ENCODE measurements at places on chromosomes 3 and 15.
A peak's percentile ranks its signal among the peaks of the same experiment; 100 is the strongest.

DNA sequence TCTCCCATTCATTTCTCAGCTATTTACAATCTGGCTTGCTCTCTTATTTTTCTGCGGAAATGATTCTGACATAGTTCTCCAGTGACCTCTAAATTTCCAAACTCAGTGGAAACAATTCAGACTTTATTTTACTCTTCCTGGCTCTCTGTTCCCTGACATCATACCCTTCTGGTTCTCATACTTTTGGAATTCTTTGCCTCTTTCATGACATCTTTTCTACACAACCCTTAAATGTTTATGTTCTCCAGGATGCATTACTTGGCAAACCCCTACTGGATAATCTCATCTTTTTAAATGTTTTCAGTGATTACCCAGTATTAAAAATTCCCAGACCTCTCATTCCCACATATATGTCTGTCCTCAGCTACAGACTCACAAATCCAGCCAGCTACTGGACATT, 23.9 kb upstream of the PLSCR4 start:
- DNase-seq, result no peak

GRCh38 chr15:63288778-63289378, 11.5 kb downstream of the APH1B start:
- no peak for DNase-seq

GRCh38 chr3:111747490-111747889, 111.6 kb upstream of the PHLDB2 start:
- no peak for DNase-seq

DNA sequence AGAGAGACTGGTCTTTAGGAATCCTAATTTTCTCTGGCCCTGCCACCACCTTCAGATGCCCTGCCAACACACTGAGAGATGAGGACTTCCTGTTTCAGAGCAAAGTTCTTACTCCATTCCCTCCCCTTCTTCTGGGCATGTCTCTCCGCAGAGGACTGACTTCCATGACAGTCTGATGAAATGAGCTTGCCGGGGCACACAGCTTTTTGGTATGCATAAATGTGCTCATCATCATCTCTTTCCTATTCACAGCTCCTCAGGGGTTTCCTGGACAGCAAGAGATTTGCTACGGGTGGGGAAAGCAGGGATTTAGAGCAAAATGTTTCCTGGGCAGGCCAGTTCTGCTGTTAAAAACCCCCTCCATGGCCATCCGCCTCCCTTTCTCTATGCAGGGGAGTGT, 27.6 kb upstream of the SEMA6D start:
- no peak for DNase-seq

DNA sequence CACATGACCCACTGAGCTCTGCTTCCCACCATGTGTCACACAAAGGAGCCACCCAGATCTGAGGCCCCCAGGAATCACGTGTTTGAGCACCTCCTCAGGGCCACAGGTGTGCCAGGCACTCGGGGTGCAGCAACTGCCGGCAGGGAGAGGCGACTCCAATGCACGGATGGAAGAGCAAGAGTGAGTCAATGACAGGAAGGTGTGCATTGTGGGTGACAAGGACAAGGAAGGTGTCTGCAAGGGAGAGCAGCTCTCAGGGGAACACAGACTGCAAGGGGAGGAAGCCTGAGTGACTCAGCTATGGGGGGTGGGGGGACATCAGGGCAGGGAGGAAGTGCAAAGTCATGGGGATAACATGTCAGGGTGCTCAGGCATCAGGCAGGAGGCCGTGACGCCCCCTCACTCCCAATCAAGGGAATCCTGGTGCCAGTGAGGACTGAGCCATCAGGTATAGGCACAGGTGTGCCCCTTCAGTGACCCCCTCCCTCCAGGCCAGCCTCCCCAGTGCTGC, 67.4 kb downstream of the NUP210 start:
- DNase-seq, result no peak

DNA sequence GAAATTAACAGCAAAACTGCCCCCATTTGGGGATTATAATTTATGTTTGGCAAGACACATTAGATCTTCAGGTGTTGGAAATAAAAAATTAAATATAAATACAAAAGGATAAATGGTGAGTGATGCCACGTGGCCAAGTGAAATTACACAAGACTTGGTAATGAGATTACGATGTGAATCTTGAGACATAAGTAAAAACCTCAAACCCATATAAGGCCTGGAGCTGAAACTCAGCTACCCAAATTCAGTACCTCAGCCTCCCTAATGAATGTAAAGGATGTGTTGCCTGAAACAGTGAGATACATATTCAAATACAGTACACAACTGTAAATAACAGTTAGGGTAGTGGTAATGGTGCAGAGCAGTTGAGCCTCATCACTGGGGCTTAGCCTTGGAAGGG, 1146.6 kb downstream of the OTOL1 start:
- DNase-seq, result no peak

GRCh38 chr15:78933823-78934654, 10.8 kb downstream of the CTSH start:
- DNase-seq, result no peak

DNA sequence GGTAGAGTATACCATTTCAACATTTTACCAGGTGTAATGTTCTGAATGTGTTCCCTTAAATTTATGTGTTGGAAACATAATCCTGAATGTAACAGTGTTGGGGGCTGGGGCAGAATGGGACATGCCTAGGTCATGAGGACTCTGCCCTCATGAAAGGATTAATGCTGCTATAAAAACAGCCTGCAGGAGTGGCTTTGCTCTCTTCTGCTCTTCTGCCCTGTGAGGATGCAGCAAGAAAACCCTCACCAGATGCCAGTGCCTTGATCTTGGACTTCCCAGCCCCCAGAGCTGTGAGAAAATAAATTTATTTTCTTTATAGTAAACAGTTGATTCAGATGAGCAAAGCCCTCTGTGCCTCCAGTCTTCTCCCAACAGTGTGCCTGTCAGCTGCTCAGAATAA, 326.0 kb upstream of the ONECUT1 start:
- DNase-seq, result no peak

GRCh38 chr15:98674336-98674735, 26.0 kb downstream of the IGF1R start:
- no peak for DNase-seq

DNA sequence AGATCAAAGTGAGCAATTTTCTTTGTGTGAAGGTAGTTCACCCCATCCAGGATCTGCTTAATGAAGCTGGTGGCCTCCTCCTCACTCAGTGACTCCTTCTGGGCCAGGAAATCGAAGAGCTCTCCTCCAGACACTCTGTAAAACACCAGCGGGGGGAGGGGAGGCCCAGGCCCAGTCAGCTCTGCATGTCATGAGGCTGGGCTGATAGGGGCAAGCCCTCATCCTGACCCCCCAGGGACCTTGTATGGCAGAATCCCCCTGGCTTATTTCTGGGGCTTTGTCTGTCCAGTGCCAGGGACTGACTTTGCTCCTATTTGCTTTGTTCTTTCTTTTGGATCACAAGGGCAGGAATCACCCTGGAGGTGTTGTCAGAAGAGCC, 74.9 kb downstream of the DAPK2 start:
- peak; percentile 17 for DNase-seq

DNA sequence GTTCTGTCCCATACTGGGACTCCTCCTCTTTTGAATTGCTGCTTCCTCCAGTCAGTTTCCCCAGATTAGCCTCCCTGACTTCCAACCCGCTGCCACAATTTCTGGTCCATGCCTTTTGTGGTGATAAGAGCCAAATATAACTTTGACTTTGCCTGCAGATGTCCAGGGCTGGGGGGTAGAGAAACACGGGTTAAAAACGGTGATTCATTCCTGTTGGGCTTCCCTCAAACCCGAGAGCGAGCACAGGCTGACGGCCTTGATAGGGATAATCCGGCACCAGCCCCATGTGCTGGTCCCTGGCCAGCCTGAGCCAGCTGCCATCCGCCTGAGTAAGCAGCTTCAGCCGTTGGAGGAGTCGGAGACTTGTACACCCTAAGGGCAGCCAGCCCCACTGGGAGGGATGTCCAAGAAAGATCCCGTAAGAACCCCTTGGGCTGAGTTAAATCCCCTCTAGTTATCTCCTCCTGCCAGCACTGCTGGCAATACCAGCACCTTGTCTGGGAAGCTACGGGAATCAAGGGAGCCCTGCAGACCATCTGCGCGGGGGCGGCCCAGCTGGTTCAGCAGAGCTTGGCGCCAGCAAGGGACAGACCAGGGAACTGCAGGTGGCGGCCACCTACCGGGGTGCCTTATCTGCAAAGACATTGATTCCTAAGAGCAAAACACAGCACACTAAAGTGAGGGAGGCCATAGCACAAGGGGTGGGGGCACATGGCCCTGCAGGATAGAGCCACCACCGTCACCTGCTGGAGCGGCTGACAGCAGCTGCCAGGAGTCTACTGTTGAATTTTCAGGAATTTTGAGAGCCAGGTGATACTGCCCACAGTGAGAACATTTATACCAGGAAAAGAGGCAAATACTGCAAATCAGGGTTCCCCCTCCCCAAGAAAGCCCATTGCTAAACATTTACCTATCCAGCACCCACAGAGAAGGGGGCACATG, 18.1 kb downstream of the CSPG4 start:
- DNase-seq, result no peak

GRCh38 chr3:196222876-196223595, 6.7 kb downstream of the SLC51A start:
- no peak for DNase-seq

GRCh38 chr3:173902871-173903270, 505.3 kb downstream of the NLGN1 start:
- DNase-seq, result no peak

DNA sequence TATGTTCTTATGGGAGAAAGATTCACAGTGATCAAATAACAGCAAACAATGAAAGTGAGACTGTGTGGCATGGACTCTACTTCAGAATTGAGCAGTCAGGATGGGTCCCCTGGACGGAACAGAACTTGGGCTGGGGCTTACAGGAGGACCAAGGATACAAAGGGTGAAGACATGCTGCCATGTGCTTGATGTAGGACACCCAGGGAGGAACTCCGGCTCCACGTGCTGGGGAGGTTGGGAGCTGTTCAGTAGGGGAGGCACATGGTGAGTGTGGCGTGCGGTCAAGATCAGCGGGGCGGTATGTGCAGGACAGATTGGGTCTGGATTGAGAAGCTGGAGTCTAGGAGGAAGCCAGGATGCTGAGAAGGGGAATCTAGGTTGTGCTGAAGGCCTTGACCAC, 32.6 kb downstream of the PPCDC start:
- DNase-seq, result no peak

- no peak for DNase-seq
Measured at GRCh38 chr15:101399431-101399830, 90.1 kb downstream of the PCSK6 start.

DNA sequence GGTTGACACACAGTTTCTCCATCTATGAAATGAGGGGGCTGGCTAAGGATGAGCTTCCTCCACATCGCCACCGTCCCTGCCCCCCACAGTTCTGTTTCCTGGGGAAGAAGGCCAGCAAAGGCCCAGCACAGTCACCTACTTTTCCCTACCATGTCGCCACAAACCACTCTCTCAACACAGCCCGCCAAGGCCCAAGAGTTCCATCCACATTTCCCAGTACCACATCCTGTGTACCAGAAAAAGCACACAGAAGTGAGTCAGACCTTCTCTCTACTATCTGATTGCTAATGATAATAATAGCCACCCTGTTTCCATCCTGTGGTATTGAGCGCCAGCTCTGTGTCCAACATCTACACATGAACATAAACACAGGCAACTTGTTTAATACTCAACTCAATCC, 30.3 kb upstream of the C15orf39 start:
- no peak for DNase-seq
